ENCODE measurements at places on chromosomes 2 and 18. TPM values are rescaled to one million over a fixed set of nuclear protein-coding genes. Genes with fewer than 3 reads are reported as not detected.

GRCh38 chr2:100956081-100956480 lies 46.0 kb upstream of the RPL31 start:
- no peak for DNase-seq

GRCh38 chr2:164335947-164336346 lies 285.3 kb downstream of the GRB14 start:
- DNase-seq: no peak

- no peak for DNase-seq
These were observed 87.0 kb downstream of the FARSB start for GRCh38 chr2:222568865-222569264.

DNA sequence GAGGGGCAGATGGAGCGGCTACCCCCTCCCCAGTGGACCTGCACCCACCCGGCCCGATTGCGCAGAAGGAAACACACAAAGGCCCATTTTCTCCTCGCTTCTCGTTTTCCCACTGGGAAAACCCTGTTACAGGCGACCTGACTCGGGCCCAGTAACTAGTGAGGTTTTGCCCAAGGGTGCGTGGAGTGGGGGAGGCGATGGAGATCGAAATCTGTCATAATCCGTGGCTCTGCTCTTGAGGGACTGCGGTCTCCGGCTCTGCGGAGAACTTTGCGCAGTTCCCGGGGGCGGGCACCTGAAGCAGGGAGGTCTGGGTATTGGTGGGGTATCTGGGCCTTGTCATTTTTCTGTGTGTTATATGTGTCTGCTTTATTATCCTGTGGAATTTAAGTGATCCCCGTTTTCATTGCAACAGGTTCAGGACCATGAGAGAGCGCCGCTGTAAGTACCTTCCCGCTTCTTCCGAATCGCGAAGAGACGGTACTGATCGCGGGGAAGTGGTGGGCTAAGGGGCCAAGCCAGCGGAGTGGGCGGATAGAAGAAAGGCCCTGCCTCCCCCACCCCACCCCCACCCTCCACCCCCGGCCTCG lies 4.0 kb upstream of the HOXD4 start:
- DNase-seq: no peak

DNA sequence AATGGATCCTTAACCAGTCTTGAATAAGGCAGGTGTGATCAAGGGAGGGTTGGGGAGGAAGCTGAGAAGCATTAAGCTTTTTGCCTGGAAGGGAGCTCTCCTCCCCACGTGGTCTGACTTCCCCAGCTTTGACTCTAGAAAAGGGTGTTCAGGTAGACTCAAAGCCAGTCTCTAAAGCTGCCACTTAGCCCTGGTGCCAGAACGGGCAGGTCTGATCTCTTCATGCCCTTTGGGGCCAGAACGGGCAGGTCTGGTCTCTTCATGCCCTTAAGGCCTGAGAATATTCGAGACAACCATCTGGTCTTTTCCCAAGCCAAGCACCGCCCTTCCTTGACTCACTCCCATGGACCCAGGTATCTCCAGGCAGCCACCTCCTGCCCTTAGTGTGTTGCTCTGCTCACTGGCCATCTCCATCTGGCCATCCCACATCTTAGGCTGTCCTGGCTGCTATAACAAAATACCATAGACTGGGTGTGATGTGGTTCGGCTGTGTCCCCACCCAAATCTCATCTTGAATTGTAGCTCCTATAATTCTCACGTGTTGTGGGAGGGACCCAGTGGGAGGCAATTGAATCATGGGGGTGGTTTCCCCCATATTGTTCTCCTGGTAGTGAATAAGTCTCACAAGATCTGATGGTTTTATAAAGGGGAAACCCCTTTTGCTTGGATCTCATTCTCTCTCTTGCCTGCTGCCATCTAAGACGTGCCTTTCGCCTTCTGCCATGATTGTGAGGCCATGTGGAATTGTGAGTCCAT lies 59.4 kb downstream of the SNORC start:
- no peak for DNase-seq

- no peak for DNase-seq
These were observed 256.5 kb downstream of the CD226 start for GRCh38 chr18:69691008-69691760.

DNA sequence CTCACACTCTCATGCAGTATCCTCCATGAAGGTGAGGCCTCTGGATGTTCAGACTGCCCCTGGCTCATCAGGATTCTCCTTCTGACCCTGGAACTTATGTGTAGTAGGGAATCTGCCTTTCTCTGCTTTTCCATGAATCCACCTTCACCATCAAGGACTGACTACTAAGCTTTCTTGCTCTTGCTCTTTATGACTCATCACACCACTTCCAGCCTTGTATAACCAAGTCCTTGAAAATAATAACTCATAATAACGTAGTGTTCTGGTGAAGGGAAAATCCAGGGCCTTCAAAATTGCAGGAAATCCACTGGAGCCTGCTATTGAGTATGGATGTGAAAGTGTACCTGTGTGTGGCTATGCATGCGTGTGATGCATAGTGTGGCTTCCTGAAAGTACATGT lies 11.3 kb upstream of the KCNS3 start:
- no peak for DNase-seq

- DNase-seq: no peak
These were observed 38.7 kb downstream of the MSTN start for GRCh38 chr2:190023860-190024259.

- no peak for DNase-seq
These were observed 1.8 kb downstream of the RBFA start for GRCh38 chr18:80035997-80036396.

DNA sequence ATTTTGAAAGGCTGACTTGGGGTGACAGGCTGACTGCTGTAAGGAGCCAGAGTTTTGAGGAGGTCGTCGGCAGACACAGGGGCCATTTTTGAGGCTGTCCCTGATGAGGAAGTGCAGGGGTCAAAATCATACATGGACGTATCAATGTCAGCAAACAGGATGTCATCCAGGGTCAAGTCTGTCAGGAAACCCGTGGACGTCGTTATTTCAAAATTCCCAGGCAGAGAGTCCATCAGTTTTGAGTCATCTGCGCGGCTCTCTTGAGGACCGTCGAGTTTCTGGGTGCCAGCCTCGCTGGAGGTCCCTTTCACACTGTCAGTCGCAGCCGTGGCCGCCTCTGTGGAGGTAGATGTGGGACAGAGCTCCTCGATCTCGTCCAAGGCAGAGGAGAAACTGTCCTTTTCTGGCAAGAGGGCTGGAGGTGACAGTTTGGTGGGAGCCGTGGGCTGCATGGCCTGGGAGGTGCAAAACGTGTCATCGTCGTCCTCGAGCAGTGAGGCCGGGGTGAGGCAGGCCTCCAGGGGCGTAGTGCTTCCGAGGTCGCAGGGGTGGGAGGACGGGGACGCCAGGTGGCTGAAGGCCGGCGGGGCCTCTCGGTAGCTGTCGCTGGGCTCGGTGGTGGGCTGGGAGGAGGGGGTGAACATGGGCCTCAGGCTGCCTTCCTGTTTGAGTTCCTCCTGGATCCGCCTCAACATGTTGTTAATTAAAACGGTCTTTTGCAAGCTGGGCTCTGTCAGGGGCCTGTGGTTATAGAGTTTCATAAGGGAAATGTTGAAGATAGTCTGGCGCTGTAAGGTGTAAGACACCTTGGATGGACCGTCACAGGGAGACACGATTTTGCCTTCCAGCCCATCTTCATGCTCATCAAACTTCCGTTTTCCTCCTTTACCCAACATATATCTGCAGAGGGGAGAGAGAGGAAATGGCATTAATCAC lies 17.5 kb downstream of the SERTAD2 start:
- DNase-seq: no peak

DNA sequence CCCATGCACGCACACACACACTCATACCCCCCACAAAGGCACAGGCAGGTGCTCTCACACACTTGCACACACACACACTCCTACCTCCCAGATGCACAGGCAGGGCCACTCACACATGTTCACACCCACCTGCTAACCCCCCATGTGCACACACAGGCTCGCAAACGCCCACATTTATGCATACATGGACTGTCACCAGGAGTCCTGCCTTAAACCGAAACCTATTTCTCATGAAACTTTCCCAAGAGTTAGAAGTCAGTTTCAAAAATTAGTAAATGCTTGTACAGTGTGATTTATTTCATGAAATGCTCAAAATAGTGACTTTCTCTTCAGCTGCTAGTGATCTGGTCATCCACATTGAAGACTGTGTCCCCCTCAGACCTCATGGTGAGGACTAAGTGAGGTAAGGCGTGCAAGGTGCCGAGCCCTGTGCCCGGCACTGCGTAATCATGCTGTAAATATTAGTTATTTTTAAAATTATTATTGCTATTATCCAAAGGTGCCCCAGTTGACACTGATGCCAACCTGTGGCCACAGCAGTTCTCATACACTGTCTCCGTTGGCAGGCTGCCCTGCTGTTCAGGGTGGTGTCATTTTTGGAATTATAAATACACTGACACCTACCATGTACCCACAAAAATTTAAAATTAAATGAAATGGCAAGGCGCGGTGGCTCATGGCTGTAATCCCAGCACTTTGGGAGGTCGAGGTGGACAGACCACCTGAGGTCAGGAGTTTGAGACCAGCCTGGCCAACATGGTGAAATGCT lies 12.4 kb downstream of the CNNM4 start:
- peak; percentile 27 for DNase-seq

DNA sequence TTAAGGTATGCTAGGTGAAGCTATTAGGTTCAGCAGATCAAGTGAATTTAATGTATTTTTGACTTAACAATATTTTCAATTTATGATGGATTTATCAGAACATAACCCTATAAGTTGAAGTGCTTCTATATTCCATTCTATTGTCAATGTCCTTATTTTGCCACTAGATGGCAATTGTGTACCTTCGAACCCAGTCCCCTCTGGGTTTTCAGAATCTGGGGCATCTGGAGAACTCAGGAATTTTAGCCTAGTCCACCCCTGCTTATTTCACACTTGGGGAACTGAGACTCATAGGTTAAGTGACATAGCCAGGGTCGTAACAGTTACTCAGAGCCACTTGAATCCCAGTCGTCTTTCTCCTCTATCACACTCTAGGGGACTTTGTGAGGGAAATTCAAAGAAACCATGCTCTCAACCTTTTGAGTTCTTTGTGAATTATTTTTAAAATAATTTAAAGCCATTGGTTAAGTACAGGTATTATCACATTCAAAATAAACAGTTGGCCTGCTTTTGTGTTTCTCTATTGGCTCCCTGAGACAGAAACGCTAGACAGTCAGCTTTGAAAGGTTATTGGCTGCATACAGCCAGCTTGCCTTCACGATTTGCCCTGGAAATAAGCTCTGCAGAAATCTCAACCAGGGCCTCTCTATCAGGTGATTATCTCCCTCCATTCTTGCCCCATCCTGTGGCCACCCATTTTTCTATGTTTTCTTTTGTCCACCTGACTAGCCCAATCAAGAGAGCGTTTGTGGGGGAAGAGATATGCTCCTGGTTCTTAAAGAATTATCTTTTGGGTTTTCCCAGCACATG lies 145.0 kb downstream of the TTC27 start:
- DNase-seq: peak; percentile 16

GRCh38 chr18:62394006-62394763 lies 69.1 kb downstream of the TNFRSF11A start:
- no peak for DNase-seq

DNA sequence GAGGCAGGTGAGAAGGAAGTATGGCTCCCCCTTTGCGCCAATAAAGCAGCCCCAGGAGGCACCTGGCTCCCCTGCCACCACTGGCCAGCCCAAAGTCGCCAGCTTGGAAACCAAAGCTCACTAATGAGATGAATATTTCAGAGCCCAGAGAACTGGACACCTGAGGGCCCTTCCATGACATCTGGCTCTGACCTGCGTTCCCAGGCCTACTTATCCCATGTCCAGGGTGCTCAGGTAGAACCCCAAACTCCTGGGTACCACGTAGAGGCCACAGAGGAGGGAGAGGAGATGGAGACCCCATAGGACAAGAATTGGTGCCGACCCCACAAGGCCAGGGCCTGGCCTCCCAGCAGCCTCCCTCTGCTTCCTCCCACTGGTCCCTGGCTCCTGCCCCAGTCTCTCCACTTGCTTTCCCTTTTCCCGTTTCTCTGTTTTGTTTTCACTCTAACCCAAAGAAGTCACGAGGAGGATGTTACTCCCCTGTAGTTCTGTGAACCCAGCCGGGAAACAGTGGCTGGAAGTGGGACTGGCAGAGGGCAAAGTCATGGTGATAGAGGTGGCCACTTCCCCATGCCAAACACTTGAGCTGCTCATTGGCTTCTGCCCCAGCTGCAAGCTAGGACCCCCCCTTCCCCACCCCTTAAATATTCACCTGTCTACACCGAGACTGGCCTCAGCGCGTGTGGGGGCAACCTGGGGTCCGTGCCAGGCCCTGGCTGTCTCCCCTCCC lies 820 bp downstream of the TMBIM1 start:
- DNase-seq: peak; percentile 39

- DNase-seq: no peak
These were observed 168.7 kb upstream of the SKOR2 start for GRCh38 chr18:47420130-47420529.

DNA sequence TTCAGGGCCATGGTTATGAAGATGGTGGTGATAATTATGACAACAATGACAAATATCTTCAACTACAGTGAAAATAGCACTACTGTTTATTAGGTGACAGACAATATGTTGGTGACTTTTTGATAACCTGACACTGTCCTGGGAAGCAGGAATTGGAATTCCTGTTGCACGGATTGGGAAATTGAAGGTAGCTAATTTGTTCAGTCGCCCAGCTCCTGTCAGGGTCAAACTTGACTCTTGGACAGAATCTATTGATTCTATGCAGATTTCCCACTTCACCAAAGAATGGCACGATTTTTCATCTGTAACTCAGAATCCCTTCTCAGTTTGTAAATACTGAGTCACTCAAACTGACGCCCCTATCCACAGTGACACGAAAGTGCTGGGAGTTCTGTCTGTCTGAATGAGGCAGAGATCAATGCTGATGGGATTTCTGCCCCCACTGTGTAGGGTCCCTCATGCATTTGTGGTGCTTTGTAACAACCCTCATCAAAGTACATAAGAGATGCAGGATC lies 779.5 kb upstream of the ID2 start:
- DNase-seq: no peak

DNA sequence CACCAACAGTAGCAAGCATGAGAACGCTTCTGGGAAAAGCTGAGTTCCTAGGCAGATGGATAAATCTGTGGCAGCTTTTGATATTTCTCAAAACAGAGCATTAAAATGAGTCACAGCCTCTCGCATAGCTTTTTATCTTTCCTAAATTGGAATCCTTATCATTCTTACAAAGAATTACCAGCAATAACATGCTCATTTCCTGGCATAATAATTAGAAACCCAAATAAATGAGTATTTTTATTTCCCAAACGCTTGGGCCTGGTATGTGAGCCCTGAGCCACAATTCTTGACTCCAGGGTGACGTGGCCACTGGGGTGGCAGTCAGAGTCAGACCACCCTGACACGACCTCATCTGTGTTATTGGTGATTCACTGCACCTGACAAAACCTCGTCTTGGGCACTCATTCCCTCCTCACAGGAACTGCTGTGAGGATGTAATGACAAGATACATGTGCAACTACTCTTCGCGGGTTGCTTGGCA lies 210.7 kb downstream of the ARL4C start:
- DNase-seq: no peak

FAP gene
- not detected for total RNA-seq

TUBA4A gene
- 245 TPM for total RNA-seq

USP37 gene
- total RNA-seq: 30.7 TPM

SP100 gene
- 335 TPM for total RNA-seq

LHCGR gene
- not detected for total RNA-seq

TMEM17 gene
- not detected for total RNA-seq

CAB39 gene
- total RNA-seq: 114 TPM

Data from CD4-positive, CD25-positive, alpha-beta regulatory T cell (primary cell).